ENCODE measurements at places on chromosomes 13 and 19.

DNA sequence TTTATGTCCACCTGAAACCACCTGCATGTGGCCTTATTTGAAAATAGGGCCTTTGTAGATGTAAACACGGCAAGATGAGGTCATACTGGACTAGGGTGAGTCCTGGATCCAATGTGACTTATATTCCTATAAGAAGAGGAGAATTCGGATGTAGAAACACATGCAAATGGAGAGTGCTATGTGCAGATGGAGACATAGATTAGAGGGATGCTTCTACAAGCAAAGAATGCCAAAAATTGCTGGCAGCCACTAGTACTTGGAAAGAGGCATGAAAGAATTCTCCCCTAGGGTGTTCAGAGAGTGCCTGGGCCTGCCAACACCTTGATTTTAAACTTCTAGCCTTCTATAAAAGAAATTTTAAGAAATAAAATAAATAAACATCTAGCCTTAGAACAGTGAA lies 226.1 kb downstream of the RFC3 start:
- DNase-seq: no peak

DNA sequence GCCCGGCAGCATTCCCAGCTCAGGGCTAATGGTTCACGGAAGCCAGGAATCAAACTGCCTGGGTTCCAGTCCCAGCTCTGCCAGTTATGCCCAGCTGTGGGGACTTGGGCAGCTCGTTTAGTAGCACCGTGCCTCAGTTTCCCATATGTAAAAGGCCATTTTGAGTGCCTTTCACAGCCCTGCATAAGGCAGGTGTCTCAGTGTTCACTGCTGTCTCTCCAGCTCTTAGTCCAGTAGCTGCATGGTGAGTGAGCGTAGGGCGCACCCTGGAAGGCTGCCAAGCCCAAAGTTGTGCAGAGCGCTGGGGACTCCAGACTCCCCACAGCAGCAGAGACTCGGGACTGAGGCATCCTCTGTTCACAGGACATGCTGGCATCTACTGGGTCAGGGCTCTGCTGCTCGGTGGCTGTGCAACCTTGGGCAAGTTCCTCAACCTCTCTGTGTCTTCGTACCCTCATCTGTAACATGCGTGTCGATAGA lies 5.5 kb downstream of the RPL28 start:
- DNase-seq: no peak

GRCh38 chr13:23750383-23751121 lies 138.6 kb downstream of the MIPEP start:
- no peak for DNase-seq

DNA sequence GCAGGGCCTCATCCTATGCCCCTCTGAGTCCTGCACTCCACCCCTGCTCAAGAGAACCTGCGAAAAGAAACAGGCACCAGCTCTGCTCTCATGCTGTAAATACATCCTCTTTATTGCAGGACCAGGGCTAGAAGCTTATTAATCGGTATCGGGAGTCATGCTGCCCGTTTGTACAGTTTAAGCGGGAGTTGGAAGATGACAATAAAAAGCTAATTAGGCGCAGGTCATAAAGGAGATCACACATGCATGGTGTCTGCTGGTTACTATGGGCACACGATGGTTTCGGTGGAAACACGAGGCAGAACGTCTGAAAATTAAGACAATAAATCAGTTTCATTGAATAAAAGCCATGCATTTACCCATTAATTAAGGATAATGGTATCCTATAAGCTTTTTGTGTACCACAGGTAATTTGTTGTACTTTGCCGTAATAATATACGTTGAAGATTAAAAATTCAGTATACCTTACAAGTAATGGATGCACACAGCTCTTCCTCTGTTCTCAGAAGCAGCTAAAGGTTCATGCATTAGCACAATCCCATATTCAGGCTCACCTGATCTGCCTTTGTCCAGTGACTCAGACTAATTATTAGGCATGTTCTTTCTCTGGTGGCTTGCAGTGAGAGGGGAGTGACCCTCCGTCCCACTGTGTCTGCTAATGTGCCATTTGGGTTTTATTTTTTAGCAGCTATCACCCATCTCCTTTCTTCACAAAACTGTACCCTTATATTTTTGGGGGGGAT lies 406.0 kb downstream of the TSHZ3 start:
- DNase-seq: no peak

GRCh38 chr13:62209529-62209928 lies 793.9 kb upstream of the PCDH20 start:
- DNase-seq: no peak

- DNase-seq: peak; percentile 90
These were observed 2.1 kb upstream of the SLC27A5 start for GRCh38 chr19:58513694-58514563.
